NCI-H748 treated with DMSO at 0.1 percent for 48 hours (cell line): ENCODE measurements at places on chromosomes 1 and 21.

- DNase-seq, result no peak
Observed at GRCh38 chr1:66729119-66729518, 23.1 kb upstream of the DYNLT5 start.

- DNase-seq, result no peak
Observed at GRCh38 chr1:234938924-234939323, 189.7 kb downstream of the TOMM20 start.

- DNase-seq, result no peak
Observed at GRCh38 chr1:108824051-108824450, 32.8 kb downstream of the AKNAD1 start.

DNA sequence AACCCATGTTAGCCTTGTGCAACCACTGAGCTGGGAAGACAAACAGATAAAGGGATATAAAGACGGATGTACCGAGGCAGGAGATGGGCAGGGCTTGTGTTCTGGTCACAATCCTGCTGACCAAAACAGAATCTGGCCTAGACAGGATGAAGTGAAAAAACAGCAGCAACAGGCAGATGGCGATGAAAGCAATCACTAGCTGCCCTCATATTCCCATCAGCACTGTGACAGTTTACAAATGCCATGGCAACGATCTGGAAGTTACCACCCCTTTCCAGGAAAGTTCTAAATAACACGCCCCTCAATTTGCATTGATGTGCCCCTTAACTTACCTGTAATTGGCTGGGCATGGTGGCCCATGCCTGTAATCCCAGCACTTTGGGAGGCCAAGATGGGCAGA is 40.6 kb upstream of the CD46 start:
- DNase-seq, result no peak

DNA sequence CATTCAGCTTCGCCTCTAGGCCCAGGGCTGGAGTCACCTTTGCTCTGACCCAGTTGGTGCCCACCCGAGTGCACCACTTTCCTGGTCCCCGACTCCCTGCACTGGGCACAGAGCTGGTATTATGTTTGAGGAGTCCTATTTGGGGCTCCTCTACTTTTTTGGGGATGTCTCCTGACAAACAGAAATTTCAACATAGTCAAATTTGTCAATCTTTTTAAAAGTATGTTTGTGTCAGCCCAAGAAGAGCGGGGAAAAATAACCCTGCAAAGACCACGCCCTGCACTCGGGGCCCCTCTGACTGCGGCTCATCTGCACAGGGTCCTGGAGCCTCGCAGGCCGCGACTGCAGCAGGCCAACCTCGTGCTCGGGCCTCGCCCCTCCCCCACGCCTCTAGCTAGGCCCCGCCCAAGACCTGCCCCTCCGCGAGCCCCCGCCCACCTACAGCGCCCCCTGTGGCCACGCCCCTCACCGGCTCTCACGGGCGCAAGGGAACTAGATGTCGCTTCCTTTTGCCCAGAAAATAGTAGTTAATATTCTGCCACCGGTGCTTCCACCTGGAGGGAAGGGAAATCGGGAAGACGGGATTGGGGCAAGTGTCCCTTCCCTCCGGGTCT is 11.4 kb downstream of the FAM229A start:
- DNase-seq, result peak; percentile 62

DNA sequence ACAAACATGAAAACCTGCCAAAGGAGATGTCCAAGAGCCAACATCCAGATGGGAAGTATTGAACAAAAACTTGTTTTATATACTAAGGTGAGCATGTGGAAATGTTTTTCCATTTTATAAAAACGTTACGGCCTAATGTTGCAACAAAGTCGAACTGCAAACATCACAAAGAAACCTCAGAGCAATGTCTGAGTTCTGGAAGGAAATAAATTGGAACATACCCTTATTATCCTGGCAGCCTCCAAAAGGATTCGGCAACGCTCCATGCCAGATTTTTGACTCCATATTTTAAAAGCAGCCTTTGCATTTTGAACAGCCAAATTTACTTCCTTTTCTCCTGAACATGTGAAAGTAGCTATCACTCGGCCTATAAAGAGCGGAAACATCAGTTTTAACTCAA is 3.3 kb downstream of the ALDH9A1 start:
- no peak for DNase-seq

- no peak for DNase-seq
Observed at GRCh38 chr1:189607477-189608096, 870.1 kb downstream of the BRINP3 start.

- no peak for DNase-seq
Observed at GRCh38 chr1:236848274-236848923, 53.3 kb downstream of the MTR start.

DNA sequence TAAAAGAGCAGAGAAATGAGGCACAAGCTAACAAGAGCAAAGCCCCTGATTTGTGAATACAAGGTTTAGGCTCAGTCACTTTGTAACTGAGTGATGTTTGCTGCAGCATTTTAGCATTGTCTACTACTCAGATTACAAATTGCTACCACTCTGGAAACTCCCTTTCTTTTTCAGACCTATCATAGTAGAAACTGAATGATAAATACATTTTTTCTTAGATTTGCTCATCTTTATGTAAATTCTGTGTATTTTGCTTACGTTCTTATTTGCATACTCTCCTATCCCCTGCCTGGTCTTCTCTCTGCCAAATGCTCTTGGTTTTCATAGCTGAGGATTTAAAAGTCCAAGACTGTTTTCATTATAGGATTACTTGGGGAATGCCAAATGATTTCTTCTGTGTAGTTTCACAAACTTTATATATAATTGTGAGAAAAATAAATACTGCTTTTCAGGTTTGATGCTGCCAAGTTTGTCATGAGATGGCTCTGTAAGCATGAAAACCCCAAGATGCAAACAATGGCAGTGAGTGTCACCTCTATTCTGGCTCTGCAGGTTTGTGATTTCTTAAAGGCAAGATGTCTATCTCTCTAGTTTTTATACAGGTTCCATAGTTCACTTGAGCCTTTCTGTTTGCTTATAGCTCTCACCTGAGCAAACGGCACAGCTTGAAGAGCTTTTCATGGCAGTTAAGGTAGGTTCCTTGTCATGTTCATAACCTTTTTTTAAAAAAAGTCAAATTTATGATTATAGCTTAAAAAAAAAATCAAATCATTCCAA is 24.7 kb downstream of the ZYG11A start:
- no peak for DNase-seq

DNA sequence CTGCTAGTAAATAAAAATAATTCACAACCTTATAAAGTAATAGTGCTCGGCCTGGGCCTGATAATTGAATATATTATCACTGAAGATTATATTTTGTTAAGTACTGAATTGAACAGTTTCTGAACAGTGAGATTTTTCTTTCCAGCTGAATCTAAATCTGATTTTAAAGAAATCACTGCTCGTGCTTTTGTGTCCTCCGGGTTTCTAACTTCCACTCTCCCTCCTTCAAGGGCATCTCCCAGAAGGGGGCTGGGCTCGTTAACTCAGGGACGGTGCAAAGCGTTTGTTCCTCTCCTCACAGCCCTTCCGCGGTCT is 823 bp upstream of the KIF1B start:
- no peak for DNase-seq

DNA sequence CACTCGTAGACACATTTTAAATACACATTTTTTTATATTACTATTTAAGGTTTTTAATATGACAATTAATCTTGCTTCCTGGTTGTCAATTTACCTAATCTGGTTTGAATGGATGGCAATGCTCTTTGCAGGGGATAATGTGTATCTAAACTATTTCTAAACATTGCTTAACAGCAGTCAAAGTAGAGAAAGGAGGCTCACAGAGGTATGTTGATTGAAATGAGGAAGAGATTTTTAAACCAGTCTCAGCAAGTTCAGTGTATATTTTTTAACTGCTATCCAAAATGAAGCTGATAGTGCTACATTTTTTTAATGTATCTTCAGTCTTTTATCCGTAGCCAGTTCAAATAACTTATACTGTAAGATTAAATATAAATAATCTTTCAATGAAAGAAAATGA is 17.4 kb downstream of the FMO1 start:
- DNase-seq, result no peak

GRCh38 chr21:38468989-38469388 is 29.3 kb downstream of the ERG start:
- DNase-seq, result no peak

GRCh38 chr1:20308569-20308968 is 17.9 kb downstream of the VWA5B1 start:
- no peak for DNase-seq

DNA sequence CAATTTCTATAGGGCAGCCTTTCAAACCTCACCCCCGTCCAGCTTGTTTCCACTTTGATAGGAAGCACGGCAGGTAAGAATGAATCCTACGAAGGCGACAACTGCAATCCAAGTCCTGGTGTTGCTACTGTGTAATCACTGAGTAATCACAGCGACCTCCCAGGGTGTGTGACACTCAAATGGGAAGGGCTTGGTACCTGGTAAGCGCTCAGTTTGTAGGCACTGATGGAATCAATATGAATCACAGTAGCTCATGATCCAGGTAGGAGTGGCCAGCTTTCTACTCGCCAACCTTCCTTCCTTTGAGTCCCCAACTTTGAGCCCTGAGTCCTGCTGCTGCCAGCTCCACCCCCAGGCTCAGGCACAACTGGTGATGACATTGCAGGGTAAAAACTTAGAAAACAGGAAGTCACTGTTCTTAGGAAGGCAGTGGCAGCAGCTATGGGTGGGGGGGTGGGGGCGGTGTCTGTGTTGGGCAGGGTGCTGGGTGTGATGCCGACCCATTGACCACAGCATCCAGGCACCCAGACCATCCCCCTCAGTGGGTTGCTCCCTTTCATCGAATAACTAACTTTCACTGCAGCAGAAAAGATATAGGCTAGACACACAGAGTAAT is 70.7 kb downstream of the CD247 start:
- no peak for DNase-seq

DNA sequence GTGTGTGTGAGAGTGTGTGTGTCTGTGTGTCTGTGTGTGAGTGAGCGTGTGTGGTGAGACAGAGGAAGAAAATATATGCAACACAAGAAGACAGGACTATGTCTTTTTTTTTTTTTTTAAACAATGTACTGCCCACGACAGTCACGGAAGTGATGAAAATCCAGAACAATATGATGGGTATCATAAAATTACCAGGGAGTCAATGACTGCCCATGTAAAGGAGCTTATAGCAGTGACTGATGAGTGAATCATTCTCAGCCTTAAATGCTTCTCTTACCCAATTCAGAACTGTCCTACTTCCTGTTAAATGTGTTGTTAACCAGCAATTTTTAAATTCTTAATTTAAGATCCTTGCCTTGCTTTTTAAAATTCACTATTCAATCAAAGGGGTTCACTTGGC is 46.6 kb downstream of the RGS7 start:
- no peak for DNase-seq
